ENCODE measurements at places on chromosomes 3 and 15.

- no peak for DNase-seq
These were observed 93.0 kb upstream of the LPP start for GRCh38 chr3:188060840-188061544.

DNA sequence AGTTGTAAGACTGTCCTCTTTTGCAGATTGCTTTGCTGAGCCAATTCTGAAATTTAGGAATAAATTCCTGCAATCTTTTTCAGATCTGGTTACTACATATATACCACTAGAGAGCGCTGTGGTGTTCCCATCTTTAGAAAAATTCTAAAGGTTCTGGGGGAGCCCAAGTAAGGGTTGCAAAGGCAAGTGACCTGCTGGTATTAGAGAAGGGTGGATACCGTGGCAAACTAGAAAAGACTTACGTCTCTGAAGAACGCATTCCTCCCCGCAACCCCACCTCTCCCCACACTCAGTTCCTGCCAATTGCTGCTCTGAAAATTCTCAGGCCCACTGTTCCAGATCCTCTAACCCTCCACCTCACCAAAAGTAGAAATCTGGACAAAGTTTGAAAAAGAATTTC, 48.5 kb downstream of the EFHB start:
- DNase-seq: no peak

GRCh38 chr15:96515371-96515770, 184.9 kb downstream of the NR2F2 start:
- no peak for DNase-seq

GRCh38 chr15:57943171-57943570, 122.3 kb downstream of the ALDH1A2 start:
- DNase-seq: no peak

DNA sequence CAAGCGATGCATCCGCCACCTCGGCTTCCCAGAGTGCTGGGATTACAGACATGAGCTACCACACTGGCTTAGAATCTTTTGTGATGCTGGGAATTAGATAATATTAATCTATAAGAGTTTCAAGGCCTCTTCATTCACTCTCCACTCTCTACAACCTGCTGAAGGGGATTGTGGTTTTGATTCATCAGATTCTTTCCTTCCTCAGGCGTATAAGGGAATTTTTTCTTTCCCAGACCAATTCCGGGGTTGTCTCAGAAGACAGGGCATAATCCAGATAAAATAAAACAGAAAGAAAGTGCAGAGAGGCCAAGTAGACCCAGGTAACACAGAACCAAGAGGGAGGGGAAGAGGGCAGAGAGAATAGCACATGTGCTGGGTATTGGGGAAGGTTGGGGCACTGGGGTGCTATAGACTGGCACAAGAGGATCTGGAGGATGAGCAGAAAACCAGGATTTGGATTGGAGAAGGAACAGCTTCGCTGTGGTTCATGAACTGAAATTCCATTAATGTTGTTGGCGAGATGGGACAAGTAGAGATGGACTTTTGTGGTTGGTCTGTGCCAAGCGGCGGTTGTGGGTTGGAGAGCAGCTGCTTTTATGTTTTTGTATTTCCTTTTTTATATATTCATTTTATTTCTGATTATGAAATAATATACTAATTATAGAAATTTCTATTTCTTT, 12.8 kb downstream of the ARL6IP5 start:
- DNase-seq: no peak

DNA sequence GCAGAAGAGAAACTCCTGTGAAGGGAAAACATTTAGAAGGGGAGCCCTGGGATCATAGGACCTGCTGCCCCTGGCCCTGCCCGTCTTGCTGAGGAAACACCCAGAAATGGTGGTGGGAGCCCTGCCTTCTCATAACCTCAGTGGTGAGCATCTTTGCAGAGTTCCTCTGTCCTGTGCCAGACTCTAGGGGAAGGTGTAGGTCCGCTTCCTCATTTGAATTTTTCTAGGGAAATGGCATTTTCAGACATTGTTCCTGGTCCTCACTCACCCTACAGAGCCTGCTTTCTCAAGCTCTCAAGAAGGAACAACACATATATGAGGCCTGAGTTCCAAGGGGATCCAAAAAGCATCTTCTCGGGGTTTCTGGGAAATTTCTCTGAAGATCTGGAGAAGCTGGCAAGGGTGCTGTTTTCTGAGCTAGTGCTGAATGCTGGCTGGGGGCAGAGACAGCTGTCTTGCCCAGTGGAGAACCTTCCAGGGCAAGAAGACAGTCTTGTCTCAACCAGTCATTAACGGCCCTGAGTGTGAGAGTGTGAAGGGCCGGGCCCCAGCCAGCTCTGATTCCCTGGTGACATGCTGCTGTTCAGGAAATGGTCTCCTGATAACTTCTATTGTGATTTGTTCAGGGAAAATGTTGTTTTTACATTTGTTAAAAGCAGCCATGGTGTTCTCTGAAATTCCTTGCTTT, 283.1 kb upstream of the LRRFIP2 start:
- no peak for DNase-seq

DNA sequence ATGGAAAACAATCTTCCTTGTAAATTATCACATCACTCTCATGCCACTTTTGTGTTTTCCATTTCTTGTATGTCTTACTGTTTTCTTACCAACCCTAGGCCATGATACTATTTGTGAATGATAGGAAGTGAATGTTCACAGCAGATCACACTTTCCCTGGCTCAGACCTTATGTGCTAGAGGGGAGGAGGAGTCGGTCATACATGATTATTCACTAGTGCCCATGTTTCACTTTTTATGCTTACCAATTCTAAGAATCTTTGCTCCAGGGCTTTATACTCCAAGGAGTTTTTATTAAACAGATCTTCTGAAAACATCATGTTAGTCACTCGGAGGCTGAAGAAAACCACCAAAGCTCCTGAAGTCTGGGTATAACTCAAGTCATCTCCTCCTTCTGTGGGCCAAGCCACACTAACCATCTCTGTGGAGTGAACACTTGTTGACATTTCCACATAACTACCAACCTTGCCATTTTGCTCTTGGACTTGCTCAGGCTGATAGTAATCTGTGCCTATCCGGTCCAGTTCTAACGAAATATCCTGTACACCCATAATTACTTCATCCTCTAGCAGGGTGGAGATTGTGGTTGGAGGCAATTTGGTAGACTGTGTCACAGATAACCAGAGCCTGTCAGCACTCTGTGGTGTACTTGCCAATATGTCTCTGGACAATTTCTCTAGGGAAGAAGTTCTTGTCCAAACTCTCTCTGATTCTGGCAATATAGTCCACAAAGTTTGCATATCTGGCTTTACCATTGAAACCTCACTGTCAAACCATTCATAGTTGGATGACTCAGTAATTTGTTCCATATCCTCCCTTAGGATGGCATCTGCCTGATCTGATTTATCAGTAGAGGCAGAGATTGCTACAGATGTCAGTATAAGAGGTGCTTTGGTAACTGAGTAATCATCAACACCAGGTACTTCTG, 76.8 kb downstream of the IMPG2 start:
- no peak for DNase-seq

- DNase-seq: no peak
These were observed 8.0 kb upstream of the ITIH3 start for GRCh38 chr3:52786330-52787215.
